ENCODE measurements at places on chromosomes 11 and 22.

GRCh38 chr11:118010738-118011461, 24.7 kb downstream of the IL10RA start:
- DNase-seq: no peak

DNA sequence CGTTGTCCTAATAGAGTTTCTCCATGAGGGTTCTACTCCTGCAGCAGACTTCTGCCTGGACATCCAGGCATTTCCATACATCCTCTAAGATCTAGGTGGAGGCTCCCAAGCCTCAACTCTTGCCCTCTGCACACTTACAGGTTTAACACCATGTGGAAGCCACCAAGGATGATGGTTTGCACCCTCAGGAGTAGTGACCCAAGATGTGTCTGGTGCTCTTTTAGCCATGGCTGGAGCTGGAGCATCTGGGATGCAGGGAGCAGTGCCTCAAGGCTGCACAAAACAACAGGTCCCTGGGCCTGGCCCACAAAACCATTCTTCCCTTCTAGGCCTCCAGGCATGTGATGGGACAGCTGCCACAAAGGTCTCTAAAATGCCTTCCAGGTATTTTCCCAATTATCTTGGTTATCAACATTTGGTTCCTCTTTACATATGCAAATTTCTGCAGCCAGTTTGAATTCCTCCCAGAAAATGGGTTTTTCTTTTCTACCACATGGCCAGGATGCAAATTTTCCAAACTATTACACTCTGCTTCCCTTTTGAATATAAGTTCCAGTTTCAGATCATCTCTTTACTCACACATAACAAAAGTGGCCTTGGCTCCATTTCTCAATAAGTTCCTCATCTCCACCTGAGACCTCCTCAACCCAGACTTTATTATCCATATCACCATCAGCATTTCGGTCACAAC, 69.5 kb upstream of the GNAZ start:
- no peak for DNase-seq

- DNase-seq: no peak
Observed at GRCh38 chr11:124670732-124671131, 2.8 kb downstream of the SIAE start.

- no peak for DNase-seq
Observed at GRCh38 chr11:11931461-11932055, 76.9 kb downstream of the DKK3 start.

DNA sequence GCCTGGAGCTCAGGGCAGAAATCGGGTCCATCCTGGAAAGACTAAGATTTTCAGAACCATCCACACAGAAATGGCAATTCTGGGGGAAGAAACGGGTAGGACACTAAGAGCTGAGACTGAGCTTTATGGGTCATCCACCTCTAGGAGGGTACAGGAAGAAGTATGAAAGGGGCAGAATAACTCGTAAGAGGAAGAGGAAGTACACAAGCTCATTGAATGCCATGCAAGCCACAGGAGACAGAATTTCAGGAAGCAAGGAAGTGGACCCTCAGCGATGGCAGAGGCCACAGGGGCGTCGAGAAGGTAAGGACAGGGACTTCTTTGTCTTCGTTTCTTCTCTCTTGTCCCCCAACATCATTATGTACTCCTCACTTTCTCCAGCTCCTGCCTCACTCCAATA, 169.6 kb downstream of the MAML2 start:
- DNase-seq: no peak
